SHP77 treated with DMSO at 0.1 percent for 48 hours (cell line): ENCODE measurements at places on chromosomes 16 and 17.

- no peak for DNase-seq
These were observed at the start of gene PIK3R6 for GRCh38 chr17:8867361-8867981. TSS of gene PIK3R6 (minus strand) at chr17:8867674. CDS start at chr17:8849794, 17,880 bp downstream.

DNA sequence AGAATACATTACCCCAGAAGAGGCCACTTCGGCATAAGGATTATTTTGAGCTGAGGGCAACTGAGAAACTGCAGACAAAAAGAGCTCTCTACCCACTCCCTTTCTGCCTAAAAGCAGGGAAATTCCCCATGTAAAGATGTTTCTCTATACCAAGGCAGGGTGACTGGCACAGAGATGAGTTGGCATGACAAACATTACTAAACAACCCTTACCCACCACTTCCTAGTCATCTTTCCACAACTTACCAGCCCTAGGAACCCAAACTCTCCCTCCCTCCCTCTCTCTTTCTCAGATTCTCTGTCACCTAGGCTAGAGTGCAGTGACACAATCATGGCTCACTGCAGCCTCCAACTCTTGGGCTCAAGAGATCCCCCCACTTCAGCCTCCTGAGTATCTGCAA lies 68.6 kb downstream of the EMP2 start:
- no peak for DNase-seq

GRCh38 chr16:30622455-30623032 lies 12.4 kb upstream of the ZNF689 start:
- DNase-seq = no peak

DNA sequence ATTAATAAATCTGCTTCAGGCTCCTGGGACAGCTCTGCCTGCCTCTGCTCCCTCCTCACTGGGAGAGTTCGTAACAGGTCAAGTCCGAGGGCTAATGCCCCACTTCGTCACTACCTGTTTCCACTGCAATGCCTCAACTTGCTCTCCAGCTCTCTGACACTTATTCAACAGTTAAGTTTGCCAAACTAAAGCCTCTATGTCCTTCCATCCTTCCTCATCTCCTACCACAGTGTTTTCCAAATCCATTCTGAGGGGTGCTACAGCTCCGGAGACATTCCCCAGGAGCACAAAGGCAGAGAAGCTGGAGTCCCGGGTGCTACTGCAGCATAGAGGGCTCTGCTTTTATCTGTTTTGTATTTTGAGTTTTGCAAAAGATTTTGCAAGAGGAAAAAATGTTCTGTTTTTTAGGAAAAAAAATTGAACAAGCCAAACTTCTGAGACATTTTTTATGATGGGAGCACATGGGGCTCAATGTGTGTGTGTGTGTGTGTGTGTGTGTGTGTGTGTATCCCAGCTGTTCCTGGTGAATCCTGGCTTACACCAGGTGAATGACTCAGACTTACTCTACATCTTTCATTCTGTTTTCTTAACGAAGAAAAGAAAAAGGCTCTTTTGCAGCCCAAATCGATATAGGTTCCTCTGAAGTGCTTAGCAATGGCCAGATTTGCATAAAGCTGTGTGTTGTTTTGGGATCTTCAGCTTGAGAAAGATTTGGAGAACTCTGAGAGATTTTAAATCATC lies 46.1 kb upstream of the MYOCD start:
- no peak for DNase-seq

- DNase-seq = no peak
These were observed 47.3 kb downstream of the NLRP1 start for GRCh38 chr17:5536866-5537650.

DNA sequence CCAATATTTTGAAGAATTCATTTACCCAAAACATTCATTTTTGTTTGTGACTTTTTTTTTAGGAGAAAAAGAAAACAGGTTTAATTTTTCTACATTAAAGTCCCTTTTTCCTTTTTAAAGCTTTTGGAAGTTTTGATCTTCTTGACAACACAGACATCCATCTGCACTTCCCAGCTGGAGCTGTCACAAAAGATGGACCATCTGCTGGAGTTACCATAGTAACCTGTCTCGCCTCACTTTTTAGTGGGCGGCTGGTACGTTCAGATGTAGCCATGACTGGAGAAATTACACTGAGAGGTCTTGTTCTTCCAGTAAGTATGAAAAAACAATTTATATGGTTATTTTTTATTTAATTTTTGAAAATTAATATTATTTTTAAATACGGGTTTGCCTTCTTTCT lies 37.2 kb downstream of the SIAH1 start:
- DNase-seq = no peak

- no peak for DNase-seq
These were observed 11.9 kb upstream of the ASGR1 start for GRCh38 chr17:7191069-7191468.

DNA sequence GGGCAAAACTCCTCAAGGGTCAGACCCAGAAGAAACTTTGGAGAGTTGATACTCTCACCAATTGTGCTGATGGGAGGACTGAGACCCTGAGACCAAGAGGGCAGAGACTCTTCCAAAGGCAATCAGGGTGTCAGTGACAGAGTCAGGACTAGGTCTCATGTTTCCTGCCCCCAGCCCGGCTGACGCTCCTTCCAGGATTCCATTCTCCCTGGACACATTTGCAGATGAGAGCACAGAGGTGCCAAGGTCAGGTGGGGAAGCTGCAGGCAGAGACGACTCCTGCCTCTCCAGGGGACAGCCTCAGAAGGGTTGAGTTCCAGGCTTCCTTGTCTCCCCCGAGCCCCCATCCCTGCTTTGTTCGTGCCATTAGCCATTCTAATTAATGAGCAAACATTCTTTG lies 174.1 kb downstream of the WSCD1 start:
- no peak for DNase-seq

GRCh38 chr17:51245535-51245934 lies 14.3 kb downstream of the MBTD1 start:
- DNase-seq = no peak

DNA sequence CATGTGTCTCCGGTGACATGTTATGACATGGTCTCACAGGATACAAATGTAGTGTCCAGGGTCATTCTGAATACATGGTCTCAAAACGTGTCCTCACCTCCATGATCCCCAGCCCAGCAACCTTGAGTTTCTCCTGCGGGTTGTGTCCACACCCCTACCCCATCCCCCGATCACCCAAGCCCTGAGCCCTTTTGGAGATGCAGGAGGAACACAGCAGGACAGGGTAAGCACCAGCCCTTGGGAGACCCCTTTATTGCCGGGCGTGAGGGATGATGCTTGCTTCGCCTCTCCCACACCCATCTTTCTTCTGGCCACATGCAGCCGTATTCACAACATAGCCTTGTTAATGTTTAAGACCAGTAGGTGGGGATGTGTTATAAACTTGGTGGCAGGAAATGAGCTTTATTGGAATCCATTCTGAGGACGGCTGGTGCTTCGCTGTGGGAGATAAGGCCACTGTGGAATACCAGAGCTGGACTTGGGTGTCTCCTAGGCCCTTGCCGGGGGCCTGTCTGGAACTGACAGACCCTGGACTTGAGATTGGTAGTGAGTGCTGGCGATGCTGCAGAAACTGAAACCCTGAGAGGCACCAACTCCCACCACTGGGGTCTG lies 5.5 kb downstream of the TMEM132E start:
- no peak for DNase-seq

GRCh38 chr17:47106130-47106529 lies 83.0 kb downstream of the CDC27 start:
- no peak for DNase-seq

DNA sequence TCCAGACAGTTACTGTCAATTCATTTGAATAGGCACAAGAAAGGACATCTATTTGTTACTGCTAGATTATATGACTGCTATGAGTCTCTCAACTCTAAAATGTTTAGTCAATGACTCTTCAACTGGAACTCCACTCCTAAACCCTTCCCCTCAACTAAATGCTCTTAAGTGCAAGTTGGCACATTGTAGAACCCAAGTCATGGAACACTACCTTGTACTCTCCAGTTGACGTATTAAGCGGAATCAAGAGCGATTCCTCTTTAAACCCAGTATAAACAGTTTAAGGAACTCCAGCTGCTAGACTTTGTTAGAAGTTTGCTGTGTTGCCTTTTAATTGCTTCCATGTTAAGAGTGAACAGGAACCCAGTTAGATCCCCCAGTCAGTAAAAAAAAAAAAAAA lies 44.6 kb downstream of the STH start:
- no peak for DNase-seq

DNA sequence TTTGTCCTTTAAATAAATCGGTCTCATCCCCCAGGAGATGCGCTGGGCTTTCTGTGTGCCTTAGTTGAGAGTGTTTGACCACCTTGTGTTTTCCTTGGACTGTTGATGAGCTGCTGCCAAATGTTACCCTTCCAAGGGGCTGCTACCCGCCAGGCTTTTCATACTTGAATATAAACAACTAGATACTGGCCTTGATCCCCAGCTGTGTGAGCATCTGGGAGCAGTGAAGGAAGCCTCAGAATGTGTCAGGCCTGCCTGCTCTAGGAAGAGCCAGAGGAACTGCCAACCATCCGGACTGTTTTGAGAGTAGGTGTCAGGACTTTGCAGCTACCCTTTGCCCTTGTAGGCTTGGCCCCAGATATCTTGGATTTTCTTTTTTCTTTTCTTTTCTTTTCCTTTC lies 57.8 kb downstream of the LDHD start:
- DNase-seq = no peak

GRCh38 chr17:1312261-1312870 lies 32.9 kb downstream of the TRARG1 start:
- DNase-seq = no peak

DNA sequence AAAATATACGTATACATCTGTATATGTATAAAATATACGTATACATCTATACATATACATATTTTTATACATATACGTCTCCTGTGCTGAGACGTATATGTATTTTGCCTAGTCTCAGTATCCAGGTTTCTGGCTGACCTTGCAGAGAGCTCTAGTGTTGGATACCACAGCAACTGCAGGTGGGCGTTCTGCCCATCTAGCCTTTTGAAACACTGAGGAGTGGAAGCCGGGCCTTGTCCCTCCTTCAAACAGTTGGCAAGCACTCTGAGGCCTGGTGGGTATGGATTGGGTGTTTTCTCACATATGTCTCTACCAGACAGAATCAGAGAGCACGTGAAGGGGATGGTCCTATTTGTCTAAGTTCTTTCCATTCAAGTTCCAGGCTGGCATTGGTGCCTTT lies 39.4 kb upstream of the MRC2 start:
- no peak for DNase-seq

- peak; percentile 63 for DNase-seq
These were observed 28.1 kb downstream of the GRIN2C start for GRCh38 chr17:74831444-74832146.

DNA sequence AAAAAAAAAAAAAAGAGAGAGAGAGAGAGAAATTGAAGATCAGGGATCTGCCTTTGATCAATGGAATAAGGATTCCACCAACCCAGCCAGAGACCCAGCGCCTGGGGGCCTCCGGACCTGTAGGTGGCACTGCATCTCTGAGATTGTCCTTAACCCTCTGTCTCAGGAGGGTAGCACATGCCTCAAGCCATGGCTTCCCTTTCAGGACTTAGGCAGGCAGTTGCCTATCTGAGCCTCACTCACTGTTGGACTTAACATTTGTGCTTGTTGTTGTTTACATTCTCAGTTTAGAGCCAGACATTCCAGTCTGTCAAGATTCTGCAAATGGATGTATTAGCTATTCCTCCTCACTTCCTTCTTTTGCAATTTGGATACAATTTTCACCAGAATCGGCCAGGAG lies 5.1 kb upstream of the SCNN1B start:
- DNase-seq = no peak

GRCh38 chr17:77124192-77124889 lies 16.4 kb upstream of the SEC14L1 start:
- DNase-seq = no peak

- no peak for DNase-seq
These were observed 221.7 kb upstream of the CIBAR2 start for GRCh38 chr16:85333744-85334640.

GRCh38 chr16:55204069-55204468 lies 119.9 kb upstream of the IRX6 start:
- no peak for DNase-seq

DNA sequence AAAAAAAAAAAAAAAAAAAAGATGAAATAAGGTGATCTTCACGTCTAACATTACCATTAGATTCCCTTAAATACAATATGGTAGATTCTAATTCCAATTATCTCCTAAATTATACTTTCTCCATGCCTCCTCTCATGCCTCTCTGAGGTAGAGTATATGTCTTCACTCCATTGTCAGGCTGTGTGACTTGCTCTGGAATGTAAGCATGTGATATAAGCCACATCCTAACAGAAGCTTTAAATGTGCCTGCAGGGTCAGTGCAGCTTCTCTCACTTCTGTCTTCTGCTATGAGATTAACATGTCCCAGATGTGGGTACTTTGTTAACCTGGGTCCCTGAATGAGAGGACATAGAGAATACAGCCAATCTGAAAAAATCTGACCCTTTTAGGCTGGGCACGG lies 32.6 kb downstream of the MED13 start:
- DNase-seq = no peak

- no peak for DNase-seq
These were observed 136.9 kb downstream of the BANP start for GRCh38 chr16:88088161-88088581.

DNA sequence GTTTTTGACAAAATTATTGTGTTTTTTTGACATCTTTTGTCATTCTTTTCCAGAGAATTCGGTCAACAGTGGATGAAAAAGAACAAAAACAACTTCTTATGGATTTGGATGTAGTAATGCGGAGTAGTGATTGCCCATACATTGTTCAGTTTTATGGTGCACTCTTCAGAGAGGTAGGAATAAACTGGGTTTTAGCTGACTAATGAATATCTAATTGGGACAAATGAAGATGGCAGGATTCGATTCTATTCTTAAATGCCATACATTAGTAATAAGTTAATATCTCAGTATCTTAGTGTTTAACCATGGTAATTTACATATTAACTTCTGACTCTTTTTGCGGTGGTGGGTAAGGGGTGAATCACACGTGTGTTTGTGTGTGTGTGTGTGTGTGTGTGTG lies 74.8 kb downstream of the MAP2K4 start:
- no peak for DNase-seq

DNA sequence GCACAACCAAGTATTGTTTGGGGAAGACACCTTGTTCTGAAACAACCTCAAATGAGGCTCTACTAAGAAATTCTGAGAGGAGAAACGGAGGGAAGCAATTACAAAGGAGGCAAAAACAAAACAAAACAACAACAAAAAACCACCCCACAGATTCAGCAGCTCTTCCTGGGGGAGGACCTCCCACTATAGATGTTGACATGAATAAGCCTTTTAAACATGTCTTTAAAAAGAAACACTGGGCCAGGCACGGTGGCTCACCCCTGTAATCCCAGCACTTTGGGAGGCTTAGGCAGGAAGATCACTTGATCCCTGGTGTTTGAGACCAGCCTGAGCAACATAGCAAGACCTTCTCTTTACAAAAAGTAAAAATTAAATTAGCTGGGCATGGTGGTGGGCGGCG lies 22.6 kb upstream of the JPH3 start:
- DNase-seq = no peak
